DMS153 (cell line): ENCODE measurements at places on chromosomes 16 and 17.

GRCh38 chr17:33196883-33197282, 96.2 kb downstream of the ASIC2 start:
- no peak for DNase-seq

- no peak for DNase-seq
Measured at GRCh38 chr16:3804426-3805016, 76.0 kb downstream of the CREBBP start.

DNA sequence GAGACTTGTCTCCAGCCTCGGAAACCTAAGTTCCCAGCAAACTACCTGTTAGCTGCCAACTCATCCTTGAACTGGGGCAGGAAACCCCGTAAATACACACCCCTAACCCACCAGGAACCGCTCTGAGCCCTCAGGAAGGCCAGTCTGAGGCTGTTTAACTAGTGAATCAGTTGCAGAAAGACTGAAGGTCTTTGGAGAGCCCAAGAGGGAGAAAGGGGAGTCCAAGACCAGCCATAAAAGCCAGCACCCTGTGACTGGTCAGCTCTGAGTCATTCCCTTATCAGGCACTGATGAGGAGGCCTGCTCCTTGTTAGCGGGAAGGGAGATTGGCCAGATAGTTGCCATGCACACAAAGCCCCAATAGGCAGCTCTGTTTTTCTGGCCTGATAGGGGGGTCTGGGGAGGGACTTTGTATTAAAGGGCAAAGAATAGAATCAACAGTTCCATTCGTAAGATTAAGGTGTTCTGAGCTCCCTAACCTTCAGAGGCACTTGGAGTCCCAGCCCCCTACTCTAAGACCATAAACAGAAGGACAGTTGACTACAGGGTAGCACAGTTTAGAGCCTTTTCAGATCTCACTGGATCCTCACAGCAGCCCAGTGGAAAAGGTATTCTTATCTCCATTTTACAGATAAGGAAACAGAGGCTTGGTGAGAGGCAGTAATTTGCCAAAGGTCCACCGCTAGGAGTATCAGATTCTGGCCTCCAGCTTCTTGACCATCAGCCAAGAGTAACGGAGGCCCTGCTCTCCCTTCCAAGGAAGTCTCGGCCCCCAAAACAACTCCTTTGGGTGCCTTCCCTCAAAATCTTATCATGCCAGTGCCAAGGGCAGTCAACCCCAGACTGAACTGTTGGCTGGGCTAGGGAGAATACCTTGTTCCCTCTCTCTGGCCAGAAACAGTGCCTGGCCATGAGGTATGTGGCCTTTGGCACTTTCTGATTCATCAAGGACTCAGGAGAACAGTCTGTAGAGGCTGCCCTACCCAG, 2.2 kb upstream of the KRT19 start:
- no peak for DNase-seq

DNA sequence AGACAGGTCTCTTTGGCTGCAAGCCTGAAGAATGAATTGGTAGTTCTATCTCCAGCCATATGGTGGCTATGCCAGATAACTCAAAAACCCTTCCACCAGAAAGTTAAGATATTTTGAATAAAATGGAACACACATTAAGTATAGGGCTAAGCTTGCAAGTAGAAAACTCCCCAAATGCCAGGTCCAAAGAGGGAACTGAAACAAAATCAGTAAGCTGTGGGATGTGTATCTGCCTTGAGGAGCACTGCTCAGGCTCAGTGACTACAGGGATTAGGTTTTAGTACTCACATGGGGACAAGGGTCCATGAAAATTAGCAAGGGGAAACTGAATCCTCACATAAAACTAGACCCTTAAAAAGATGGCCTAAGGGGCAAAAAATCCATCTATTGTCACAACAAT, 115.7 kb upstream of the PMFBP1 start:
- no peak for DNase-seq

DNA sequence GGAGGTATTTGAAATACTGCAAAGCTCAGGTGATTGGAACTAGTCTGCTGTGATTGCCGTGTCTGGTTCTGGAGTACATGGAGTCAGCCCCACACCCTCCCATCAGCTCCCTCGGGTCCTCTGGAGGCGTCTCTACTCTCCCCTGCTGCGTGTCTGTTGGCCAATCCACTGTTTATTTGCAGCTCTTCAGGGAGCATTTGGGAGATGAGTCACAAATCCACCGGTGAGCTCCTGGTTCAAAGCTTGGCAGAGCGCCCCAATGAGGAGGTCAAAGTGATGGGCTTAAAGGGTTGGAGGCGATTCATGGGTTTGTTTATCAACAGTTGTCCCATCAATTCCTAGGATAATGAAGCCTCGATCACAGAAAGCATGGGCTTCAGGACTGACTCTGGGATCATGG, 14.6 kb downstream of the CALB2 start:
- no peak for DNase-seq

- DNase-seq: no peak
Measured at GRCh38 chr17:81577278-81578000, 25.3 kb upstream of the FAAP100 start.

DNA sequence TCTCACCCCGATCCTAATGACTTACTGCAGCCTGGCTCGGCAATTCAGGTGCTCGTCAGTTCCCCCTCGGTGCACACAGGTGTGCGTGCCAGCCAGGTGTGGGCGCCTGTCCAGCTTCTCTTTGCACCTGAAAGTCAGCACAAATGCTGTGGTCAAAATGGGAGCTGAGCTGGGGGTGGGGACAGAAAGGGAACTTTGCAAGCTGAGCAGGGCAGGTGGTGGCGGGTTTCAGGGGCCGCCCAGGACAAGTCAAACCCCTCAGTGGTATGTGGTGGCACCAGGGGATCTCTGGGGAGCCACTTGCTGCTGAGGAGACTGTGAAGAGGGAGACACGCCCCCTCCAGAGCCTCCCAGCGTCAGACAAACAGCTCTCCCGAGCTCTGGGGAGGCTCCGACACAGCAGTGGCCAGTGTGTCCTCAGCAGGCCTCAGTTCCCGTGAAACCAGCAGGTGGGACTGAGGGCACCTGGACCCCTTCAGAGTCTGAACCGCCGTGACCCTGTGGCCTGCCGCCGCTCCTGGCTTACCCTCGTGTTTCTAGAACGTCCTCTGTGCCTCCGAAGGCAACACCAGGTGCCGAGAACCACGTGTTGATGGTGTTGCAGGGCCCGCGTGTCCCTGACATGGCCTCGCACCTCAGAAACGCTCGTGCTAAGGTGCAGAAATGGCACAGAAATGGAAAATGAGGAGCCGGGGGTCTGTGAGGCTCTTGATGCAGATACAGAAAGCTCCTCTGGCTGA, 233.5 kb upstream of the TNRC6C start:
- peak; percentile 67 for DNase-seq

DNA sequence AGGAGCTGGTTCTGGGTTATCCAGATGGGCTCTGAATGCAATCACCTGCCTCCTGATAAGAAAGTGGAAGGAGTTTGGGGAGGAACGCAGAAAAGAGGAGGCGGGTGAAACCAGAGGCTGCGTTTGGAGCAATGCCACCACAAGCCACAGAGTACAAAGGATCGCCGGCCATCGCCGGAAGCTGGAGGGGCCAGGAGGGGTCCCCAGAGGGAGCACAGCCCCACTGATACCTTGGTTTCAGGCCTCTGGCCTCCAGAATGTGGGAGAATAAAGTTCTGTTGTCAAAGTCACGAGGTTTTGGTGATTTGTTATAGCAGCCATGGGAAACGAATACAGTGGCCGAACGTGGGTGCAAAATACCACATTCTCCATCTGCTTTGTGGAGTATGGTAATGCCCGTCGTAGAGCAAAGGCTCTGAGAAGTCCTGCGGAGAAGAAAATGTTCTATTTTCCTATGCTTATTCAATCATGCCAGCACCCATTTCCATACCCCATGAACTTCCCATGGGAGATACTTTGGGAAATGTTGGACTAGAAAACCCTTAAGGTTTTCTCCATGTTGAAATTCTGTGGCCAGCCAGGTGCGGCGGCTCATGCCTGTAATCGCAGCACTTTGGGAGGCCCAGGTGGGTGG, 51.4 kb downstream of the ZDHHC7 start:
- DNase-seq: no peak

- DNase-seq: no peak
Measured at GRCh38 chr17:40956401-40957254, 10.1 kb downstream of the KRT39 start.

DNA sequence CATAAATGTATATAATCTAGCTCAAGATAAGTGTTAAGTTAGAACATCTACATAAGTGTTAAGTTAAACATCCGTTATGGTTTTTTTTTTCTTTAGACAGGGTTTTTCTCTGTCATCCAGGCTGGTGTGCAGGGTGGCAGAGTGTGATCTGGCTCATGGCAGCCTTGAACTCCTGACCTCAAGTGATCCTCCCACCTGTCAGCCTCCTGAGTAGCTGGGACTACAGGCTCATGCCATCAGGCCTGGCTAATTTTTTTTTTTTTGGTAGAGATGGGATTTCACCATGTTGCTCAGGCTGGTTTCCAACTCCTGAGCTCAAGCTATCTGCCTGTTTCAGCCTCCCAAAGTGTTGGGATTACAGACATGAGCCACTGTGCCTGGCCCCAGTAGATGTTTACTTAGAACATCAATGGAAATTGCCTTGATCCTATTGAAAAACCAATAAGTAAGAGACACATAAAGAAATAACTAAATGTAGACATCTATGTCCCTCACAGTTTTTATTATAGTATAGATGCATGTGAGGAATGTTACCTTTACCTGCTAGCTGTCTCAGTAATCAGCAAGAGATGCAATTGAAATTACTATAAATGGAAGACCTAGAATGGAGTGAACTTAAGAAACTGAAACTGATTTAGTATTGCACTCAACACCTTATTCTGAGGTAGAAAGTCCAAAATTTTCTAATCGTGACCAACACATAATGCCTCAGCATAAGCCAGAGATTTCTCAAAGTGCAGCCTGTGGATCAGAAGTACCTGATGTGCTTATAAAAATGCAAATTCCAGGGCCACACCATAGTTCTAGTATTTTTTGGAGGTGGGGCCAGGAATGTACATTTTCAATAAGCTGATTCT, 5.5 kb upstream of the FAM20A start:
- DNase-seq: no peak
